ENCODE measurements at places on chromosomes 4 and X.

- no peak for DNase-seq
These were observed 100.1 kb downstream of the CXXC4 start for GRCh38 chr4:104394406-104395167.

- no peak for DNase-seq
These were observed 394.5 kb upstream of the FAT1 start for GRCh38 chr4:187118166-187118565.

GRCh38 chrX:27186671-27187070 is 276.5 kb downstream of the PPP4R3C start:
- DNase-seq: no peak

DNA sequence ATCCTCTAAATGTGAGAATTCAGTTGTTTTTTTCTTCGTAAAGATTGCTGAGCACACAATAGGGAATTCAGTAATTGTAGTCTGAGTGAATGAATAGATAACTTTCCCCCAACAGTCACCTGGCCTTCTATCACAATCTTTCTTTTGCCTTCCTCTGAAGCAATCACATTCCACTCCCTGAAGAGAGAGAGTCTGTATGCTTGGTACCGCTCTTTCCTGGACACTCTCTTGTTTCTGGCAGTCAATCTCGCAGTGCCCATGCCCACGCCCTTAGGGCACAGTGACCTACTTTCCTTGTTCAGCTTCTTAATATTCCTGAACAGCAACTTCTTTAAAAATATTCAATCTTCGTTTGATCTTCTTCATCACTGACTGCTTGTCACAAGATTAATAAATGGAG is 255.9 kb downstream of the ADAMTS3 start:
- DNase-seq: no peak

DNA sequence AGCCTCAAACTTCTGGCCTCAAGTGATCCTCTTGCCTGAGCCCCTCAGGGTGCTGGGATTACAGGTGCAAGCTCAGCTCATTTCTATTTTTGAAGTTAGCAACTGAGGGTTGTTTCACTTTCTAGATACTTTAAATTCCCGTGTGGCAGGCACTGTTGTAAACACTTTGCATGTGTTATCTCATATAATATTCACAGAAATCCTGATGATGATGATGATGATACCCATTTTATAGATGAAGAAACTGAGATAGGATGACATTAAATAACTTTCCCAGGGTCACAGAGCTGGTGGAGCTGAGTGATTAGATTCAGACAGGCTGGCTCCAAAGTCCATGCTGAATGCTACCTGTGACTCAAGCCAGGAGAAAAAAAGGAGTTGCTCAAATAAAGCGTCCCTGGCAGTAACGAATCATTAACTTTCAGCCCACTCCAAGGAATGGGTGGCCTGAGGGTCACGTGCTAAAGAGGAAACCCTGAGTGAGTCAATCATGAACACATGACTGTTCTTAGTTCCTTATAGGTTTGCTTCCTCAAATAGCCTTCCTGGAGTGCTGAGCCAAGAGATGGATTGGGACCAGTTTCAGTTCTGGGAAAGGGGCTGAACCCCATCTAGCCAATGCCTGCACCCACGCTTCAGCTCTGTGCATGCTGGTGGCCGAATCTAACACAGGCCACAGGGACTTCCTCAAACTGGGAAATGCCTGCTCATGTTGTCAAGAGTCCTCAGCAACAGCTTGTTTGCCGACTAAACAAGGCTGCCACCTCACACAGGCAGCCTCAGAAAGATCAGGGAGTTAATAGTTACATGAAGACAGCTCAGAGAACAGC is 52.8 kb downstream of the RBM47 start:
- DNase-seq: peak; percentile 45

- no peak for DNase-seq
These were observed 446.3 kb upstream of the GNPDA2 start for GRCh38 chr4:45172636-45173035.

DNA sequence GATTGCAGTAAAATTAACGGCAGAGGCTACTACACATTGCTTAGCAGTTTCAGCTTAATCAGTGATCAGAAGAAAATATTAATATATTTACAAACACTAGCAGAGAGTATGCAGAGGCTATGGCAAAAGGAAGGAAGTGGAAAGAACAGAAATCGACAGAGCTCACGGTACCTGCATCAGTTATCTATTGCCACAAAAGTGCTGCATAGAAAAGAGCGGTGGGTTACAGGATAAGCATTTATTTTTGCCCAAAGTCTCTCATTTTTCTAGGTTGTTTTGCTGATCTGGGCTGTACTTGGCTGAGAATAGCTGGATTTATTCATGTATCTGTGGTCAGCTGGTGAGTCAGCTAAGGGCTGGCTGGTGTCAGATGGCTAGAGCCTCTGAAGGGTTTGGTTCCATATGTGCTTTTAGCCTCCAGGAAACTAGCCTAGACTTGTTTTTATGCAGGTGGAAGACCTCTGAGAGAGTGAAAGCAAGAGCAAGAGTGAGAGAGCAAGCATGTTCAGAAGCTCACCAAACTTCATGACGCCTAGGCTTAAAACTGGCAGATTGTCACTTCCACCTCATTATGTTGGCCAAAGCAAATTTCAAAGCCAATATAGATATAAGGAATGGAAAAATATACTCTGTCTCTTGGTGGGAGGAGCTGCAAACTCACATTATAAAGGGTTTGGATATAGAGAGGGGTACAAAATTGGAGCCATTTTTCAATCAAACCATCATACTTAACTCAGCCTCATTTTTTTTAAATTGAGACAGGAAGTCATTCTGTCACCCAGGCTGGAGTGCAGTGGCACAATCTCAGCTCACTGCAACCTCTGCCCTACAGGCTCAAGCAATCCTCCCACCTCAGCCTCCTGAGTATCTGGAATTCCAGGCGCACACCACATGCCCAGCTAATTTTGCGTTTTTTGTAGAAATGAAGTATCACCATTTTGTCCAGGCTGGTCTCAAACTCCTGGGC is 153.2 kb upstream of the RPL34 start:
- peak; percentile 37 for DNase-seq

DNA sequence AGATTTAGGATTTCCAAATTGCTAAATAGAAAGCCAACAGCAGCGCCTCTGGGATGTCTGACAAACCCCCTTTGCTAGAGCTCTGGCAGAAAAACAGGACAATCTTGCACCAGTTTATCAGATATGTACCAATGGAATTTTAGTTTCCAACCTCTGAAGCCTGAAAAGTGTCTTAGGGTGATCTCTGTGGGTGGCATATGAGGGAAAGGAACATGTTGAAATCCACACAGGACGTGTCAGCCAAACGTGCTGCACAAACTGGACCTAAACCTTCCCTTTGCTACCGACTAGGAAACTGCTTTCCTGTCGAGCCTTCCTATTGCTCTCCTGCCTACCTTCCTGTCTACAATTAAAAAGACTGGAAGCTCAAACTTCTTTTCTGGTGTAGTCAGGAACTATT is 53.5 kb downstream of the REELD1 start:
- DNase-seq: no peak

DNA sequence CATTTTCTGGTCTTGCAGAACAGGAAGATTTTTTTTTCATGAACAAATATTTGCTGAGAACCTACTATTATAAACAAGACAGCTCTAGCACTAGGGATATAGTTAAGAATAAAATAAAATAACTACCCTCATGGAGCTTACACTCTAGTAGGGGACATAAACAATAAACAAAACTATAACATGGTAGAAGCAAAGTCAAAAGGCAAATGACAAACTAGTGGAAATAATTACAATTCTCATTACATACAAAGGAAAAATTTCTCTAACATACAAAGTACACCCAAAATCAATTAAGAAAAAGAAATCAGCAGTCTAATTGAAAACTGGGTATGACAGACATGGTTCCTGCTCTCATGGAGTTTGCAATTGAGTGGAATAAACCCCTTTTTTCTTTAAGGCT is 32.0 kb downstream of the VSIG4 start:
- no peak for DNase-seq

DNA sequence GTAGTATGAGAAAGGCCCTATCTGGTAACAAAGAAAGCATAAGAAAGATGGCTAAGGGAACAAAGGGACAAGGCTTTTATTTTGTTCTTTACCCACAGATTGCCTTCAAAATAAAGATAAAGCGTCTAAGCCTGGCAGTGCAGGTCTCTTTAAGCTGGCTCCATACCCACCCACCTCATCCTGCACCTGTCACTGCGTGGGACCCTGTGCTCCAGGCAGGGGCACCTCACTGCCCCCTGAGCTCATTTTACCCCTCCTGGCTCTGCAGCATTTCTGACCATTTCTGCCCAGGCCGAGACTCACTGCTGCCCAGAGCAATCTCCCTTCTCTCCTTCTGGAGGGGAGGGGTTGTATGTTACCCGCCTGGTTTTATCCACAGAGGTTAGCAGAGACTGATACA is 1.7 kb upstream of the CYP4V2 start:
- no peak for DNase-seq

DNA sequence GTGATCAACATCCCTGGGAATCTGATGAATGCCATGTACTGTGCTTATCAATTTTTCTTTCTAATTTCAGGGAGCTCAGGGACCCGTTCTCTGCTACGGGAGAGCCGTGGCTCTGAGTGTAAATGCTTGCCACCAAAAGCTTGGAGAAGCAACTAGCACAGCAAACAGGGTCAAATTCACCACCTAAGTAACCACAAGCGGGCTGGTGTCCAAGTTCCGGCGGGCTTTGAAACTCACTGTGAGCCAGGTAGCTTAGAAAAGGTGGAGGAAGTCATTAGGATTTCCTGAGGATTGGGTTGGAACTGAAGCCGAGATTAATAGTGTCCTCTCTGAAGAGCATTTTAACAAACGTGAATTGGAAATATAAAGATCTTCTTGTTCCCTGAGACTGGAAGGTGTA is 87.2 kb downstream of the CLDN34 start:
- DNase-seq: no peak

GRCh38 chr4:38055566-38055965 is 95.4 kb downstream of the PTTG2 start:
- DNase-seq: no peak

GRCh38 chrX:141989134-141989533 is 85.4 kb downstream of the MAGEC1 start:
- DNase-seq: no peak

DNA sequence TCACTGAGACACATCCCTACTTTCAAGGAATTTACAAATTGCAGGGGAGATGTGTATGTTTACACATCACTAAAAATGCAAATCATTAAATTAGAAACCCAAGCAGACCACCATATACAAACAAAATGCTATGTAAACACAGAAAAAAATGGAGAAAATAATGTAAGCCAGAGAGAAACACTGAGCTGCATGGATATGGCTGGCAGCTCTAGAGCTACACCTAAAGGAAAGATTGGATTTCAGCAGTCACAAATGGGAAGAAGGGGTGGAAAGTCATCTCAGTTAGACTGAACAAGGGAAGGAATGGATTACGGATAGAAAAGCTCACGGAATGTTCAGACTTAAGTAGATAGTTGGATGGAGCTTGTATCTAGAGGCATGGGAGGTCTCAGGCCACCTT is 186.3 kb downstream of the MOSPD2 start:
- no peak for DNase-seq

GRCh38 chr4:167893531-167893930 is 198.8 kb upstream of the ANXA10 start:
- DNase-seq: no peak

- DNase-seq: no peak
These were observed 81.4 kb downstream of the CEP44 start for GRCh38 chr4:174365018-174365587.

DNA sequence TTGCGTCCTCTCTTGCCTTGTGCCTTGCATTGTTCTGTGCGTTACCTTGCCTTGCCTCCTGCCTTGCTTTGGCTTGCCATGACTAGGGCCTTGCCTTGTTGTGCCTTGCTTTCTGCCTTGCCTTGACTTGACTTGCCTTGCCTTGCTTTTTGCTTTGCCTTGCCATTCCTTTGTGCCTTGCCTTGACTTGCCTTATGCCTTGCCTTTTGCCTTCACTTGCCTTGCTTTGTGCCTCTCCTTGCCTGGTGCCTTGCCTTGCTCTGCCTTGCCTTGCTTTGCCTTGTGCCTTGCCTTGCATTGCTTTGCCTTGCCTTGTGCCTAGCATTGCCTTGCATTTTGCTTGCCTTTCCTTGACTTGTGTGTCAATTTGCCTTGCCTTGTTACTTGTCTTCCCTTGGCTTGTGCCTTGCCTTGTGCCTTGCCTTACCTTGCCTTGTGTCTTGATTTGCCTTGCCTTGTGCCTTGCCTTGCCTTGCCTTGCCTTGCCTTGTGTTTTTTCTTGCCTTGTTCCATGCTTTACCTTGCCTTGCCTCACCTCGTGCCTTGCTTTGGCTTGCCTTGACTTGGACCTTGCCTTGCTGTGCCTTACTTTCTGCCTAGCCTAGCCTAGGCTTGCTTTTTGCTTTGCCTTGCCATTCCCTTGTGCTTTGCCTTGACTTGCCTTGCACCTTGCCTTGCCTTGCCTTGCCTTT is 95.8 kb downstream of the TAB3 start:
- DNase-seq: no peak

DNA sequence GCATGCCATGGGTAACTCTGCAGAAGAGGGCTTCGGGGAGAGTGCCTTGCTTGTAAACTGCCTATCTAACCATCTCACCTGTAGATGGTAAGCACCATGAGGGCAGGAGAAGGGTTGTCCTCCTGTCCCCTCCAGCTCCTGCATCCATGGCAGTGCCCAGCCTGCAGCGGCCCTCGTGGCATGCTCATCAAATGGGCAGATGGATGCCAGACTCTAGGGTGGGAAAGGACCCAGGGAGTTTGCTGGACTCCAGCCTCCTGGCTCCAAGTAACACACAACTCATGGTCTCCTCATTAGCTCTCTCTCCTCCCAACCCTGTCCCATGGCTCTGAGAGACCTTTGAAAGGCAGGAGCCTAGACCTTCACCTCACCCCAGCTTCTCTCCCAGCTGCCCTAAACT is 29.7 kb upstream of the CRMP1 start:
- DNase-seq: no peak

- peak; percentile 20 for DNase-seq
These were observed 2.0 kb downstream of the GAK start for GRCh38 chr4:930028-930551.

DNA sequence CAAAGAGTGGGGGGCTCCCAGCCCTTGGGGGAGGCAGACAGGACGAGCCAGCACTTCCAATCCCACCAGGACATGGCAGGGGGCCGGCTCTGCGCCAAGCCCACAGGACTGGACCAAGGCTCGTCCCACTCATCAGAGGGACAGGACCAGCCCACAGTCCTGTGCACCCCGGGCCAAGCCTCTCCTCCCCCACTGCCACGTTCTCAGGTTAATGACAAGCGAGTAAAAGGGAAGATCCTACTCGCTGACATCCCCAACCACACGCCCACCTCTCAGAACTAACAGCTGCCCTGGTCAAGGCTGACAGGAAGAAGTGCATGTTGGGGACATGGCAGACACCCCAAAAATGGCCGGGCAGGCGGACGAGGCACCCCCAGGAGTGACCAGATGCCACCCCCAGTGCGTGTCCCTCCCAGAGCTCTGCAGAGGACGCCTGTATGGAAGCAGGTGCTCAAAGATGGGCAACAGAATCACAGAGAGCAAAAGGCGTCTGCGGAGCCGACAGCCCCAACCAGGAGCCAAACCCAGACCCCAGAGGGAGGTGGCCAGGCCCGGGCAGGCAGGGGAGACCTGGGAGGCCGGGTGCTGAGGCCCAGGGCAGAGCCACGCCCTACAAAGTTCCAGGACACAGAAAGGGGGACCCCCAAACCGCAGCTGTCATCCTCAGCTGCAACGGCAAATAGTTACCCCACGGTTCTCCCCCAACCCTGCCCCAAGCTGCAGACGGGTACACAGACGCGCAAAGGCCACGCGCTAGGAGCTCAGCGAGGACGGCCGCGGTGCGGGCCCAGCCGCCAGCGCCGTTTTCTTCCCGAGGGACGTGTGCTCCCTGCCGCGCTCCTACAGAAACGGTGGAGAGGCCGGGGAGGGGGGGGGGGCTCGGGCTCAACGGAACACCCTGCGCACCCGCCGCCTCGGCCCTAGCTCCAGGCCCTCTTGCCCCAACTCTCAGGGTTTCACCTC is 1.7 kb downstream of the CTBP1 start:
- no peak for DNase-seq
